ENCODE measurements at places on chromosomes 7 and 10. TPM values are rescaled to one million over a fixed set of nuclear protein-coding genes. Genes with fewer than 3 reads are reported as not detected.

The SEC24C gene
- total RNA-seq: 56.5 TPM

The P4HA1 gene
- total RNA-seq: 111 TPM

The AGR3 gene
- not detected for total RNA-seq

The NEUROG3 gene
- total RNA-seq: not detected

The PRTFDC1 gene
- total RNA-seq: 19.9 TPM

The COBL gene
- not detected for total RNA-seq

The CYP2E1 gene
- not detected for total RNA-seq

The GRB10 gene
- total RNA-seq: 99.7 TPM

The GNAT3 gene
- not detected for total RNA-seq

The MSS51 gene
- 0.65 TPM for total RNA-seq

The PCDH15 gene
- 0.30 TPM for total RNA-seq

The TMEM225B gene
- under 0.01 TPM for total RNA-seq

The CLDN3 gene
- total RNA-seq: 0.32 TPM

The SUGCT gene
- total RNA-seq: 1.2 TPM

The TCERG1L gene
- not detected for total RNA-seq

The FAM13C gene
- not detected for total RNA-seq

The FAM25G gene
- total RNA-seq: not detected

The FOXI2 gene
- not detected for total RNA-seq

The ZP3 gene
- total RNA-seq: 1.8 TPM

The TMEM270 gene
- total RNA-seq: not detected

Measured in epithelial cell of umbilical artery (primary cell).